ENCODE measurements at places on chromosomes 7 and 10.

DNA sequence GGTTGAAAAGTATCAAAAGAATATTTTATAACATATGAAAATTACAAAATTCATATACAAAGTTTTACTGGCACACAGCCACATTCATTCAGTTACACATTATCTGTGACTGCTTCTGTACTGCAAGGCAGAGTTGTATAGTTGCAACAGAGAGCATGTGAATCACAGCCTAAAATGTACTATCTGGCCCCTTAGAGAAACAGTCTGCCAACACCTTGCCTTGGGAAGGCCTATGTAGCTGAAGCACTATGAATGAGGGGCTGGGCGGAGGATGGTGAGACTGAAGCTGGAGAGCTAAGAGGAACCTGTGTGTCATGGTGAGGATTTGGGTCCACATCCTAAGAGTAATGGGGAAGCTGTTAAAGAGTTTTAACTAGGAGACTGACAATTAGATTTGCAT lies 35.7 kb downstream of the PDZD8 start:
- peak; percentile 32 for DNase-seq

- peak; percentile 13 for DNase-seq
These were observed 66.9 kb upstream of the FHIP2A start for GRCh38 chr10:114754445-114755320.

DNA sequence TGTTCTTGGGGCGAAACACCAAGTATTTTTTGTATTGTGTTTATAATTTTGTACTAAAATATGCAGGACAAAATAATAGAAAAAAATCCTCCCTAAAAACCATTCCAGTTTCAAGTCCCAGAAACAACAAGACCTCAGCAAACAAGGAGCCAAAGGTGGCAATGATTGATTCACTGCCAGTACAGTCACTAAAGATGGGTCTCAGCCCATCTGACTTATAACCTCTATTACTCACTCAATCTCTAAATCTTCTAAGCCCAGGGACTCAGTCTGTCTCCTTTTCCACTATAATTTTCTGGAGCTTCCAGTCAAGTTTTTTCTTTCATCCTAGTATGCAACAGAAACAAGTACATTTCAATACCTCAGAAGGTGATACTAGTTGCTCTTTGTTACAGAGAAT lies 33.3 kb downstream of the SNX13 start:
- peak; percentile 36 for DNase-seq

- DNase-seq, result no peak
These were observed 12.4 kb upstream of the OPTN start for GRCh38 chr10:13087601-13087985.

DNA sequence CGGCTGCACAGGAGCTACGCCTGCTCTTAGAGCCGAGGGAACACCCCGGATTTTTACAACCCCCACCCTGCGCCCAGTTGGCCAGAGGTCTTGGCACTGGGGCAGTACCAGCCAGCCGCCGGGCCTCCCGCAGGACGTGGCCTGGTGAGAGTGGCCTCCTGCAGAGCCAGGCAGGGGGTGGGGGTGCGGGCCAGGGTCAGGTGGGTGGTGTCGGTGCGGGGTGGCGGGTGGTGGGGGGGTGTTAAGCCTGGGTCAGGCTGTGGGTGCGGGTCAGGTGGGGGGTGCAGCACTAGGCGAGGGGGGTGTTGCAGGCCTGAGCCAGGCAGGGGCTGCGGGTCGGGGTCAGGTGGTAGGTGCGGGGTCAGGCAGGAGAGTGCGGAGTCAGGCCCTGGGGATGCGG lies 647 bp downstream of the ECHS1 start:
- no peak for DNase-seq

- DNase-seq, result peak; percentile 47
These were observed 33.1 kb downstream of the GSTO2 start for GRCh38 chr10:104301907-104302690.

DNA sequence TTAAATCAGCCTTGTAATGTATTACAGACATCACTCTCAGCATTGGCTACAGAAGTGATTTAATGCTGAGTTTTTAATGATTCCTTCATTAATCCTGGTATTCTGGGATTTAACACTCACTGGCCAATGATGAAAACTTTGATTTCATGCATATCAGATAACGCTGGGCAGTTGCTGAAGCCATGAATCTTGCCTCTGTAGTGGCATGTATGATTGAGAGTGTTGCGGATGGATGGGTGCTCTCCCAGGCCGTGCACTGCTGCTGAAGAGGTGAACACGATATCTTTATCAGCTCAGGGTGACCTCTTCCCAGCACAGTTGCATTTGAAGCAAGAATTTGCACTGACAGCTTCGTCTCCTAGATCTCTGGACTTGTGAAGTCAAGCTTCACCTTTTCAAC lies 168.7 kb downstream of the LRRC4 start:
- no peak for DNase-seq

DNA sequence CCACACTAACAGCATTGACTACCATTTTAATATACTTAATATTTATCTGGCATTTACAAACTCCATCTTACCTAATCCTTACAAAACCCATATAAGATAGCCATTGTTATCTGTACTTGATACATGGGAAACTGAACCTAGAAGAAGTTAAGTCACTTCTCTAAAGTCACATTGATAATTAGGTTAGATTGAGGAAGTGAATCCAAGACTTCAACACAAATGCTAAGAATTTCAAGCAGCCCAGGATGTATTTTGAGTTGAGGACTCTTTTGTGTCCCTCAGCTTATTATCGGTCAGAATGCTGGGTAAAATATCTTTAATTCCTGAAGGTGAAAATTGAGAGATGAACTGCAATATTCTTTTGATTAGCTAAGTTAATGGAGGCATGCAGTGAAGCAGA lies 465.5 kb downstream of the PHTF2 start:
- DNase-seq, result no peak

- no peak for DNase-seq
These were observed 68.9 kb downstream of the C10orf143 start for GRCh38 chr10:130041451-130042371.

DNA sequence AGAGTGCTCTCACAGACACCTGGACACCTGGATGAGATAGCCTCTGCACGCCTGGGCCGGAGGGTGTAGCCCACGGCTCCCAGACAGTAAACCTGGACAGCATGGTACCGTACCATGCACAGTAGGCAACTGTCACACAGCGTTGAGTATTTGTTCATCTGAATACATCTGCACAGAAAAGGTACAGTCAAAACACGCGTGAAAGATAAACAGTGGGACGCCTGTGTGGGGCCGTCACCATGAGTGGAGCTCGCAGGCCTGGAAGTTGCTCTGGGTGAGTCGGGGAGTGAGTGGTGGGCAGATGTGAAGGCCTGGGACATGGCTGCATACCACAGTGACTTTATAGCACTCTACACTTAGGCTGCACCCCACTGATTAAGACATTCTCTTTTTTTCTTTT lies 280.0 kb upstream of the SHH start:
- DNase-seq, result no peak

DNA sequence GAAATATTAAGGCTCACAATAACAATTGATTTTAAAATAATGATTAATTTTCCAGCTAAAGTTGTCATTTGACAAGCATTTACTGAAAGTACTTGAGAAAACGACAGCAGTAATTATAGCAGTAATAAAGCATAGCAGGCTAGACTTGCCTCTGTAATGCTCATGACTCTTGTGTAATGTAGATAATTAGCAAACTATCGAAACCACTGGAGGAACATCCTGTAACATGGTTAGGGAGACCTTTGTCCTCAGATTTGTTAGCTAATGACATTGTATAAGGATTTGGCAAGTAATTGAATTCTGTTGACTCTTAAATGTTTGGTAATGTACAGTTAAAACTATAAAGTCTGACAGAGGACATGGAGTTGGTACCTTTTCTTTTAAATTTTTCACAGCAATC lies 24.8 kb downstream of the ARL4A start:
- DNase-seq, result no peak

GRCh38 chr7:74498996-74499834 lies 45.5 kb downstream of the GTF2IRD1 start:
- no peak for DNase-seq

- peak; percentile 70 for DNase-seq
These were observed 90.4 kb upstream of the FAM171A1 start for GRCh38 chr10:15461353-15462108.

- DNase-seq, result no peak
These were observed 844.3 kb downstream of the CNTNAP2 start for GRCh38 chr7:146960773-146961391.

DNA sequence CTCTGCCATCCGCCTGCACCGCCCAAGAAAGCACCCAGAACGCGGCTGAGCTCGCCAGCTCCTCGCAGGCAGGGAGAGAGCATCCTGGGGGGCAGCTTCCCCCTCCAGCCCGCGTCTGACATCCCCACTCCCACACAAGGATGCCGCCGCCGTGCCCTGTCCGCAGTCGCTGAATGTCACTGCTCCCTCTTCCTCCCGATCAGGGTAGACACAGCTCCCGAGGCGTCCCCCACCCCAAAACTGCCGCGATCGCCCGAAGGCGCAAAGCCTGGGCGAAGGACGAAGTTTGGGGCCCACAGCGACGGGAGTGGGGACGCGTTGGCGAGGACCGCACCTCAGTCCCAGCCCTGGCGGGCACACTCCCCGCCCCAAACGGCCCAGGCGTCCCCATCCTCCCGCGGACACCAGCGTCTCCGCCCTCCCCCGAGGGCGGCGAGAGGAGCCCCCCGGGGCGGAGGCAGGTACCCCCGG lies 1.5 kb upstream of the KAT6B start:
- DNase-seq, result no peak

GRCh38 chr7:96224685-96225084 lies 97.2 kb downstream of the SLC25A13 start:
- DNase-seq, result peak; percentile 21

GRCh38 chr10:17443707-17444387 lies 10.5 kb downstream of the ST8SIA6 start:
- no peak for DNase-seq

- DNase-seq, result no peak
These were observed 357.3 kb downstream of the CRPPA start for GRCh38 chr7:16063716-16064675.

DNA sequence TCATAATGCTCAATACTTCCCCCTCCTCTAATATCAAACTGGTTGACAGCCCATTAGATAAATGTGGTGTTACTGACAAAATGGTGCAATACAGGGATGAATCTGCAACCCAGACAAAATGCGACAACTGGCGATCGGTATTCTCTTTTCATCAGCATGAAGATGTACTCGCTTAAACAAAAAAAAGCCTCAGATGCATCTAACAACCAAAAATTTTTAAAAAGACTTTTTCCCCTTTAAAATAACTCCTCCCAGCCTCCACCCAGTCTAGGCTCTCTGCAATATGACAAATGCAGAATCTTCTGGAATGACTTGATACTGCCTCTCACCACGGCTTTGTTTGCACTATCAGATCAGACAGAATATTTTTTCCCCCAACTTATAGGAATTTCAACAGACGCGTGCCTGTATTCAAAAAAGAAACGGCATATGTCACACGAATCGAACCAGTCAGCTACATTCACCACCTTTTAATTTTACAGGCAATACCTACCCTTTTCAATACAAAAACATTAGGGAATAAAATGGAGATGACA lies 1.2 kb downstream of the YWHAG start:
- DNase-seq, result no peak

- no peak for DNase-seq
These were observed 2.0 kb downstream of the PLXNA4 start for GRCh38 chr7:132574223-132574622.

- no peak for DNase-seq
These were observed 96.9 kb upstream of the RHEB start for GRCh38 chr7:151616443-151617213.

DNA sequence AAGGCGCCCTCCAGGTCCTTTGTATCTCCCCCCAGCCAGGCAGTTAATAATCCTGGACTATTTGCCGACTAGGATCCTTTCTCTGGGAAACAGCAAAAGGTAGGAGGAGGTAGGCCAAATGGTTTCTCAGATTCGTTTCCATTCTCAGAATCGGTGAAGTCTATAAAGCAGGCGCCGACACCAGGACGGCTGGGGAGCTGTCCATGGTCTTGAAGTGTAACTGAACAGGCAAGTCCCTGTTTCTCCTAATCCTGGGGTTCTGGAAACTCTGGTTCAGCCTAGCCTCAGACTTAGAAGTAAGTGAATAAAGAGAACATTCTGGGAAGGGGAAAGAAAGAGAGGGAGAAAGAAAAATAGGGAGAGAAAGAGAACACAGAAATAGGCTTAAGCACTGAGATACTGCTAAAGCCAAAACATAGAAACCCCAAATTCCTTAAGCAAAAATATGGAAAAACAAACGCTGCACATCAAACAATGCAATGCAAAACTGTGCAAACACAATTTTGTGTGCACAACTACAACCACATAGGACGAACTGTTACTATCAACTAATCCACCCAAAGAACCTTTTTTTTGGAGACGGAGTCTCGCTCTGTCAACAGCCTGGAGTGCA lies 11.1 kb upstream of the INA start:
- peak; percentile 45 for DNase-seq

- DNase-seq, result no peak
These were observed 54.2 kb downstream of the MET start for GRCh38 chr7:116726149-116726548.

- DNase-seq, result no peak
These were observed 62.7 kb downstream of the NPTX2 start for GRCh38 chr7:98679741-98680140.

GRCh38 chr10:48384699-48384982 lies 78.2 kb downstream of the MAPK8 start:
- DNase-seq, result no peak

- no peak for DNase-seq
These were observed 749.4 kb downstream of the AUTS2 start for GRCh38 chr7:70347463-70348254.

GRCh38 chr10:1249142-1249920 lies 193.1 kb downstream of the WDR37 start:
- no peak for DNase-seq

DNA sequence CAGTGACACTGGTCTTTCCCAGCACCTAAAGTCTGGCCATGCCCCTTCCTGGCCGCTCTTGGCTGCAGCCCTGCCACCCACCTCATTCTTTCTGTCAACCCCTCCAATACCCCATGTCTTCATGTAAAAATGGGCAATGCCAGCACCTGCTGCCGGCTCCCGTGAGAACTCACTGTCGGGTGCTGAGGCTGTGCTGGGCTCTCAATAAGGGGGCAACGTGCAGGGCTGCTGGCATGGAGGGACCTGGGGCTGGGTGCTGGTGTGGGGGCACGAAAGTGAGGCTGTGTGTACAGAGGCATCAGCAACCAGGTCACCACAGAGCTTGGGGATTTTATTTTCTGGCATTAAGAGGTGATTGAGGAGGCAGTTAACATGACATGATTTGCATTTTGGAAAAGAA lies 65.3 kb downstream of the ALOX5 start:
- no peak for DNase-seq

DNA sequence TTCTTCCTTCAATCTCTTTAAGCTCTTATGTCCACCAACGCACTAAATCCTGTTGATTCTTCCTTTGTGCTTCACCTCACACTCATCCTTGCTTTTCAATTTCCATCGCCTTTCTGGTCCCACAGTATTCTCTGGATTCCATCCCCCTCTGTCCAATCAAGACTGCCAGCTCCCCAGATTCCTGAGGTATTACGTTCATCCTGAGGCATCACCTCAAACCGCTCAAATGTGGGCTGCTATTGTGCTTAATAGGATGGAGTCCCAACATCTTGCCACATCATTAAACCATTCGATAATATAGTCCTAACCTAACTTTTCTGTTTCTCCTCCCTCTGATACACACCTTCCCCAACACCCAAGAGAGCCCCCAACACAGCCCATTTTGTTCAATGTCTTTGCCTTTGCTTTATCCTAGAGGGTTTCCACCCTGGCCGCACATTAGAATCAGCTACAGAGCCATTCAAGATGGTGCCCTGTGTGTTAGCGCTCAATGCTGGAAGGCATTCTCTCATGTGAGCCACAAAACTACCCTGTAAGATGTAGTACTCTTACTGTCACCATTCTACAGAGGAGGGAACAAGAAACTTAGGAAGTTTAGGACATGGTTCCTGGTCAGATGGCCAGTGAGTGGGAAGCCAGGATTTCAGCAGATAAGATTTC lies 79.5 kb upstream of the LEP start:
- peak; percentile 2 for DNase-seq

GRCh38 chr7:133054162-133054840 lies 27.6 kb downstream of the CHCHD3 start:
- peak; percentile 22 for DNase-seq

Measured in HCEC 1CT (cell line).